Activated CD4-positive, alpha-beta T cell treated with anti-CD3 and anti-CD28 coated beads for 1 hour (primary cell): ENCODE measurements at places on chromosomes 1 and 21.

- peak; percentile 73 for DNase-seq
Measured at GRCh38 chr1:15950763-15951295, 25.1 kb downstream of the ZBTB17 start.

- DNase-seq, result no peak
Measured at GRCh38 chr21:38170704-38171682, 85.8 kb upstream of the KCNJ15 start.

- no peak for DNase-seq
Measured at GRCh38 chr1:2983706-2984398, 37.4 kb upstream of the ACTRT2 start.

- DNase-seq, result no peak
Measured at GRCh38 chr1:106995970-106996369, 60.5 kb upstream of the PRMT6 start.

DNA sequence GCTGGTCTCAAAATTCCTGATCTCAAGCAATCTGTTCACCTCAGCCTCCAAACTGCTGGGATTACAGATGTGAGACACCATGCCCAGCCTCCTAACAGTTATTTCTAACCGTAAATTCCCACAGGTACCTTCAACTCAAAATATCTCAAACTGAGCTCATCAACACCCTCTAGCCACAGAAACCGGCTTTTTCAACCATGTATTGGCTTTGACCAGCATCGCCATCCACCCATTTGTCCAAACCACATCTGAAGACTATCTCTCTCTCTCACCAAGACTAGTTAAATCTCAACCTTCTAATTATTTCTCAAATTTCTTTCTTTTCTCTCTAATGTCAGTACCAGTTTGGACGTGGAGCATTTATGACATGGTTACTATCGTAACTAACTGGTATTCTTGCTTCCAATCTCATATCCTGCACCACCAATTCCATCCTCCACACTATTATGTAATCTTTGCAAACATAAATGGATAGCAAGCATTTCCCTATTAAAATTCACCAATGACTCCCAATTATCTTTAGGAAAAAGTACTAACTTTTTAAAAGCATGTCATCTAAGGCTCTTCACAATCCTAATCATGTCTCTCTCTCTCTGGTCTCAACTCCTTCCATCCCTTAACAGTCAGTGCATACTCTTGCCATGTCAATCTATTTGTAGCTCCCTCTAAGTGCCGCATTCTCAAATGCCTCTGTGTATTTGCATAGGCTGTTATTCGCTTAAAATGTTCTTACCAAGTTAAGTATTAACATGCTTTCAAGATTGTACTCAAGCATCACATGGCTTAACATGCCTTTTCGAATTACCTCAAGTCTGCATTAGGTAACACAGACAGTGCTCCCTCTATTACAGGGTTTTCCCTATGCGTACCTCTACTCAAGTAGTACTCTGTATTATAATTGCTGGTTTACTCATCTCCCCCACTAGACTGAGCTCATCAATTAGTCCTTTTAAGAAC, 18.1 kb downstream of the RSBN1 start:
- DNase-seq, result no peak

DNA sequence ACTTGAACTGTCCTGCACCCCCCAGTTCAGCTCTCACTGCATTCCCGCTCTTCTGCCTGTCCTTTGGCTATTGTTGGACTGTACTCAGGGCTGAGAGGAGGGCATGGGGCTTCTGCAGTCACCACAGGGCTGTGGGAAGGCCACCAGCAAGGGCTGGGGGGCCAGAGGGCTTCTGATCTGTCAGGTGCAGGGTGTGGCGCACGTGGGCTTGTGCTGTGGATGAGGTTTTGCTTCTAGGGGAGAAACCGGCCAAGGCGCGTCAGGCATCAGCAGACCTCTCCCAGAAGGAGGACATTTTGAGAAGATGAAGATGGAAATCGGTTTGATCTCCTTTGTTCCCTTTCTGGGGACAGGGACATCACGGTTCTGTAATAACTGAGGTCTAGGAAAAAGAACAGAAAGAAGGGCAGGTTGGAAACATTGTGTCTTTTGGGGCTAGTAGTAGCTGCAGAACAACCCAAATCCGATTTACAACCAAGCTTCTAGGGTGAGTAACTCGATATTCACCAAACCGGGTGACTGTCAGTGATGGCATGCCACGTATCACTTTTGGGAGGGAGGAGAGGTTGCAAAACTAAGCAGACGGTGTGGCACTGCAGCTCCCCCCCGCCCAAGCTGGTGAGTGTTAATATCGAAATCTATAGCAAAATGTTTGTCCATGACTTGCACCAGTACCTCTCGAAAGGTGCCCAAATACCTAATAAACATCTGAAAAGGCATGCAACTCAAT, 40.9 kb downstream of the AGPAT3 start:
- no peak for DNase-seq

DNA sequence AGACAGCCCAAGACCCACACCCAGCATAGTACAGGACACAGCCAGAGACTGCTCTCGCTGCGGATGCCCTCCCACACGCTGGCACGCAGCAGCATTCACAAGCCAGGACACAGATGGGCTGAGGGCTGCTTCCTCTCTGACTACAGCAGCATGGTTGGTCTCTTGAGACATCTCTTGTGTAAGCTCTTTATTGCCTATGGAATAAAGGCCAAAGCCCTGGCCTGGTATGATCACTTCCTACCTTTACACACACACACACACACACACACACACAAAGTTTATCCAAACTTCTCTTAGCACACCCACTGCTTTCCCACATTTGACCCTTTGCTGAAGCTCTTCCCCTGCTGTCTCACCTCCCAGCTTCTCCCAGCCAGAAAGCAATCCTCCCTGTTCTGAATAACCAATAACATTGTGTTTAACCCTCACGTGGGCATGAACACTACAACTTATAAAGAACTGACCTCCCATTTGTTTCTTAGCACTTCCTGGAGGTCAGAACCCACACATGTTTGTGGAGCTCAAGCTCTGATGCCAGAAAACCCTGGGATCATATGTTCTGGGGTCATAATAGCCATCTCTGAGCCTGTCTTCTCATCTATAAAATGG, 1.2 kb upstream of the LUZP1 start:
- no peak for DNase-seq

- peak; percentile 24 for DNase-seq
Measured at GRCh38 chr1:108560874-108561459, 1.1 kb downstream of the EEIG2 start.

GRCh38 chr1:35030756-35031446, 844 bp downstream of the ZMYM6 start:
- peak; percentile 19 for DNase-seq

GRCh38 chr21:18468790-18469189, 65.2 kb upstream of the TMPRSS15 start:
- DNase-seq, result no peak

DNA sequence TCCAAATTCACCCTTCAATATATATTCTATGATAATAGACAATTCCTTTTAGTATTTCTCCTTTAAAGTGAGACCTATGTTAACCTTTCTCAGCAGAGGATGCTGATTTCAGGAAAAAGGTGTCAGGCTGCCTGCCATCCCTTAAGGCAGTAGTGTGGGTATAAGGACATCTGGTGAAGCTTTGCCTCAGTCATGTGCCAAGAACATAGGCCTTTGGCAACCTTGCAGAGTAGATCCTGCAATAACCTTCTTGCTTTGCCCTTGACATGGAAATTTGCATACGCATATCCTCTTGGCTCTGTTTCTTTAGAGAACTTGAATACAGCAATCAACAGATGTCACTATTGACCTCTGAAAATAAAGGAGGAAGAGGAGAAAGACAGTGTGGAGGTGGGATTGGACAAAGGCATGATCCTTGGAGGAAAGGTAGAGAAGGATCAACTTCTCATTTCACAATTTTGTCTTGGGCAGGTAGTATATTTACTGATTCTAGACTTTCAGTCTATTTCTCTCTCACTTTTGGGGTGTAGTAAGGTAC, 21.1 kb upstream of the ZRANB2 start:
- DNase-seq, result no peak

GRCh38 chr1:156813750-156814570, 2.7 kb downstream of the SH2D2A start:
- DNase-seq, result peak; percentile 59

DNA sequence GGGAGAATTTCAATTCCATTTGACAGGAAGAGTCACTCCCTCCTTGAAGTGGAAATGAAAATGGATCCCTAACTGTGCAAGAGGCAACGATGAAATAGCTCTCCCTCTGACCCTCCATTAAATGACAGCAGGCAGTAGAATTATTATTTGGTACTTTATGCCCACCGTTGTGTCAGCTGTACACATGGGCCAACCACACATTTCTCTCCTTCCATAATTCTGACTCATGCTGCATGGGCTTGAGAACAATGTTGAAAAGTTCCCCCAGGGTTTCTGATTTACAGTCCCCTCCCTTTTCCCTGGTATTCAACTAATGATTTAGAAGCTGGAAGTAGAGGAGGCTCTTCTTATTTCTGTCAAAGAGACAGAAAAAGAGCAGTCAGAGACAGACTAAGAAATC, 103.5 kb downstream of the RGS7 start:
- no peak for DNase-seq

GRCh38 chr1:154607609-154608396, at the start of gene ADAR:
Gene ADAR, minus strand, starts transcription at chr1:154608186. Its CDS starts 180 bp downstream, at chr1:154608006.
- peak; percentile 92 for DNase-seq

GRCh38 chr1:86184426-86184825, 27.9 kb upstream of the COL24A1 start:
- no peak for DNase-seq

DNA sequence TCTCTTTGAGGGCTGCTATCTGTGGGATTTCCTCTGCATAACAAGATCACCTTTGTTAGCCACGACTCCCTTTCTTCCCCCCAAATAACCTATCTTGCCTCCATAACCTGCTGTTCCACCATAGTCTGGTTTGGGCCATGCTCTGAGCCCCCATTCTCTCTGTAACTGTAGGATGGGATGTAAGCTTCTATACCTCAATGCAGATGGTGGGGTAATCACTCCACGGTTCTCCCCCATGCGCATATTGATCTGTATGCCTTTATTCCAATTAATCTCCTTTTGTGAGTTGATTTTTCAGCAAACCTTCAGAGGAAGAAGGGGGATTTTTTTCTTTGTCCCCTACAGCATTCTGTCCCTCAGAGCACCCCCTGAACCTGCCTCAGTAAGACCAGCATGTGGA, 170.1 kb upstream of the IRF2BP2 start:
- DNase-seq, result no peak

DNA sequence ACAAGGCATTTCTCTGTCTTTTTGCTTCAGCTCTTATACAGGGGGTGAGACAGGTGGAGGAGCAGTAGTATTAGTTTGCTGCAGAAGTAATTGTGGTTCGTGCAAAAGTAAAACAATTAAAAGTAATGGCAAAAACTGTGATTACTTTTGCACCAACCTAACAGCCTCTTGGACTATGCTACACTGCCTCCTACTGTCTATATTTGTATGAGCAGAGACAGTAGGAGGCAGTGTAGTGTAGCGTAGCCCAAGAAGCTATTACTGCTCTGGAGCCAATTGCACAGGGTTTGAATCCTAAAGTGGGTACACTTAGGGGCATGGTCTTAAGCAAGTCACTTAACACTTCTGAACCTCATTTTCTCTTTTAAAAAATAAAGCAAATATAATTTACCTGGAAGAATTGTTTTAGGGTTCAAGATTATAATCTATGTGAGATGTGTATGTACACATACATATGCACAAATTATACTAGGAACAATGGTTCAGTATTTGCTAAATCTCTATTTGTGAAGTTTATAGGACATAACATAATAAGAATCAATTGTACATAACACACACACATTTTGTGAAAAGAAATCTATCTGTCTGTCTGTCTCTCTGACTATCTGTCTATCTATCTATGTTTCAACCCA, 103.8 kb downstream of the BRINP3 start:
- DNase-seq, result no peak

GRCh38 chr1:206012086-206012859, 9.1 kb upstream of the RAB7B start:
- DNase-seq, result no peak

- DNase-seq, result no peak
Measured at GRCh38 chr21:16117851-16118590, 388.2 kb downstream of the USP25 start.

GRCh38 chr1:74753104-74753503, 20.2 kb downstream of the TYW3 start:
- no peak for DNase-seq

- DNase-seq, result no peak
Measured at GRCh38 chr1:170410401-170411166, 121.4 kb upstream of the GORAB start.

GRCh38 chr21:39703578-39703977, 41.4 kb upstream of the IGSF5 start:
- no peak for DNase-seq

- no peak for DNase-seq
Measured at GRCh38 chr1:189782295-189782694, 695.4 kb downstream of the BRINP3 start.

DNA sequence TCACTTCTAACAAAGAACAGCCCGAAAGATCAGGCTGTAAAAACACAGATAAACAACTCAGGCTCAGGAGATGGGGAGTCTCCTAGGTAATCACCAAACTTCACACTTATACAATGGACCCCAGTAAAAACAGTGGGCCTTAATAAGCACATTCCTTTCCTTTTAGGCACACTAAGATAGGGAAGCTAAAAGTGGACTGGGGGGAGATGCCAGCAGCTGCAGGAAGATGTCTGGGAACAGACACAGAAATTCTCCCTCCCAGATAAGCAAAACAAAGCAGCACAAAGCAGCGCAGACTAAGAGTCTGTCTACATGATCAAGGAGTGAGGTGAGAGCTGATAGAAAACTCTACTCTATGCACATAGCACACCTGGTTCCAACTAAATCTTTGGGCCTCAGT, 29.0 kb upstream of the CTBS start:
- DNase-seq, result no peak

DNA sequence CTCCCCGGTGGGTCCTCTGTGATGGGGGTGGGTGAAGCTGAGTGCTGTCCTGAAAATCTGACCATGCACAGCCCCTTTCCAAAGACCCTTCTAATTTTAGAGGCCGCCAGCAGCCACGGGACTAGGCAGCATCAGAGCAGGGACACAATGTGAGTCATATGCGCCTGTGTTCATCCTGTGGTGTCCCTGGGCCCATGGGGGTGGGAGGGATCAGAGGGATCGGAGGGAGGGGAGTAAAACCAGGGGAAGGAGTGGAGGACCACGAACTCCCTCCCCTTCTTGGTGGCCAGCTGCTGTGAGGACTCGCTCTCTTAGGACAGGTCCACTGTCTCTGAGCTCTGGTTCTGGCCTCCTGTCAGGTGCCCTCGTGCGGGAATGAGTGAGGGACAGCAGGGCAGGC, 61.5 kb downstream of the ADARB1 start:
- no peak for DNase-seq

DNA sequence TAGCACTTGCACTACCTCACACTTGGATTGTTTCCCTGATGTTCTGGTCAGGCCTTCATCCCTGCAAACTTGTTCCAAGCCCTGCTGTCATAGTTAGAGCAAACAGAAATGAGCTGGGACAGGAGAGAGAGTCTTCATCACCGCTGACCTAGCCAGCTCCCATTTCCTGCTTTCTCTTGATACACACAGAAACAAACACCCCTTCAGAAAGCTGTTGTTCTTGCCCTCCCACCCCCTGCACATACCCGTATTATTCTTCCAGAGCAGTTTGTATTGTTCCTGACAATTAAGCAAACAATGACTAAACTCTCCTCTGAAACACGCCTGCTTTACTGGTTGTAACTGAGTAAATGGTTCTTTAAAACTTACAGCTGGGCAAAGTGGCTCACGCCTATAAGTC, 2.9 kb upstream of the SYT2 start:
- DNase-seq, result no peak
